NCI-H187 treated with DMSO at 0.1 percent for 48 hours (cell line): ENCODE measurements at places on chromosomes 11 and 22.

DNA sequence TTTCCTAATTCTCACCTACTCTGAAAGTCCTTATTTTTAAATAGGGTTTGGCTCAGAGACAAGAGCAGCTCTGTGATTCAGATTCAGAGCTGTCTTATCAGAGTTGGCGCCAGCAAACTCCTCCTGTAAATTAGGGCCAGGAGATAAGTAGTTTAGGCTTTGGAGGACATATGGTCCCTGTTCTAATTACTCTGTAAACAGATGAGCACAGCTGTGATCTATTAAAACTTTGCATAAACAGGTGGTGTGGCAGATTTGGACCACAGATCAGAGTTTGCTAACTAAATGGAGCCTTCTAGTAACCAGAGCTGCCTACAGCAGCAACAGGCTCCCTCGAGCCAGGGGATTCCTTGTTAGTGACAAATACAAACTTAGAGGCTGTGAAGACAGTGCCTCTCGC, 27.9 kb downstream of the YPEL1 start:
- no peak for DNase-seq

- no peak for DNase-seq
Observed at GRCh38 chr11:45795379-45795778, 9.6 kb upstream of the SLC35C1 start.

- no peak for DNase-seq
Observed at GRCh38 chr11:94832604-94833235, 64.6 kb downstream of the AMOTL1 start.

GRCh38 chr11:22343371-22344032, 5.3 kb downstream of the SLC17A6 start:
- DNase-seq = no peak

GRCh38 chr11:19552656-19553260, 159.9 kb upstream of the NAV2 start:
- DNase-seq = no peak

DNA sequence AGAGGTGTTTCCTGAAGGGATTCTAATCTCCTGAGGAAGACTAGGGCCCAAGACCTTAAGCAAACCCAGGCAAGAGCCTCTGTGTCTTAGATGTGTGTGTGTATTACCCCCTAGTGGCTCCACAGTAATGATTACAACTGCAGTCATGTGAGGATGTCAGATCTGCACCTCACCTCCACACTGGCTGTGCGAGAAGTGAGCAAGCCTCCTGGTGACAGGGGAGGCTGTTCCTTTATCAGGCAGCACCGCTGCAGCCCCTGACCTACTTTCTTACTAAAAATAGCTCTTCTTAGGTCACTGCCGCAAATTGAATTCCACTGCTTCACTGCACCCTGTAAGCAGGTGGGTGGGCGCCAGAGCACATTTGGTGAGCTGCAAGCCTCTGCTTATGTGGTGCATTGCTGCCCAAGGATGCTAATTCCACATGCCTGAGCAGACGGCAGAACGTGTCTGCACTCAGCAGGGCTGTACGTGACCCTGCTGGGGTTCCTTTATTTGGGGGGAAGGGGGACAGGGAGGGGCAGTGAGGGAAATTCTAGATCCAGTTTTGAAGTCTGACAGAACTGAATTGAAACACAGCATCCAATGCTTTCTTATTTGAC, 112.4 kb downstream of the KCNC1 start:
- no peak for DNase-seq

- DNase-seq = no peak
Observed at GRCh38 chr11:68042219-68043028, 3.6 kb downstream of the TCIRG1 start.
